ENCODE measurements at places on chromosomes 4 and X. TPM values are rescaled to one million over a fixed set of nuclear protein-coding genes. Genes with fewer than 3 reads are reported as not detected.

DNA sequence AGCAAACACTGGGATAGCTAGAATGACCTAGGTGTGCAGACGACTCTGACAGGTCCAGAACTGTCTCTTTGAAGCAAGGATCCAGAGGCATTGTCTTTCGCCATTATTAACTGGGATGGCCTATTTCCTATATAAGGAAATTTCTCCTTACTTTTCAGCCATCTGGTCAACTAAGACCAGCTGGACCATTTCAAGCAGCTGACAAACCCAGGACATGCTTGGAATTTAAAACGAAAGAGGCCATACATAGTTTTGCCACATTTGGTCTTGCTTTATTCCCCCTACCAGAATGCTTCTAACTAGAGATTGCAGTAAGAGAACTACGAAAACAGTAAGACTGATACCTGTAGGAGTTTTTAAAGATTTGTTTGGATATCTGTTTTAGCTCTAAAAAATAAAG lies 87.0 kb downstream of the GLRA2 start:
- no peak for DNase-seq
- H3K27ac ChIP-seq, result no peak overlapping the region
- H3K4me1 ChIP-seq, result no peaks in the 10 kb centered on the region
- H3K27me3 ChIP-seq, result no peaks in the 10 kb centered on the region
- no peaks in the 10 kb centered on the region for H3K36me3 ChIP-seq

DNA sequence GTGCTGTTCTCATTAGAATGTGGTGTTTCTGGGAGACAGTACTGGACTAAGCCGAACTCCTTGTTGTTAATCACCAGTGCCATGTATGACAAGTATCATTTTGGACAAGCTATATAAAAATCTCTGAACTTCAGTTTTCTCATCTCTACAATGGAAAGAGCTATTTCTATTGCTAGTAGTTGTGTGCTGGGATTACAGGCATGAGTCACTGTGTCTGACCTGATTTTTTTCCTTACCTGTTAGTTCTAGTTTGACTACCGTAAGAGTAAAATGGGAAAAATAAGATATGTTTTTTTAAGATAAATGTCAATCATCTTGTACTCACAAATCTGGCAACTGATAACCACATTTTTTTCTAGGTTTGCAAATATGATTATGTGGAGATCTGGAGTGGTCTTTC lies 192.3 kb downstream of the TLL1 start:
- no peak for DNase-seq
- H3K4me1 ChIP-seq, result no peaks in the 10 kb centered on the region
- H3K27me3 ChIP-seq, result no peaks in the 10 kb centered on the region
- no peak overlapping the region for H3K4me3 ChIP-seq

- H3K4me1 ChIP-seq, result peaks cover 14% of the 10 kb centered on the region
- H3K27ac ChIP-seq, result no peak overlapping the region
- no peaks in the 10 kb centered on the region for H3K36me3 ChIP-seq
Observed at GRCh38 chr4:26962720-26963119, 102.1 kb downstream of the STIM2 start.

DNA sequence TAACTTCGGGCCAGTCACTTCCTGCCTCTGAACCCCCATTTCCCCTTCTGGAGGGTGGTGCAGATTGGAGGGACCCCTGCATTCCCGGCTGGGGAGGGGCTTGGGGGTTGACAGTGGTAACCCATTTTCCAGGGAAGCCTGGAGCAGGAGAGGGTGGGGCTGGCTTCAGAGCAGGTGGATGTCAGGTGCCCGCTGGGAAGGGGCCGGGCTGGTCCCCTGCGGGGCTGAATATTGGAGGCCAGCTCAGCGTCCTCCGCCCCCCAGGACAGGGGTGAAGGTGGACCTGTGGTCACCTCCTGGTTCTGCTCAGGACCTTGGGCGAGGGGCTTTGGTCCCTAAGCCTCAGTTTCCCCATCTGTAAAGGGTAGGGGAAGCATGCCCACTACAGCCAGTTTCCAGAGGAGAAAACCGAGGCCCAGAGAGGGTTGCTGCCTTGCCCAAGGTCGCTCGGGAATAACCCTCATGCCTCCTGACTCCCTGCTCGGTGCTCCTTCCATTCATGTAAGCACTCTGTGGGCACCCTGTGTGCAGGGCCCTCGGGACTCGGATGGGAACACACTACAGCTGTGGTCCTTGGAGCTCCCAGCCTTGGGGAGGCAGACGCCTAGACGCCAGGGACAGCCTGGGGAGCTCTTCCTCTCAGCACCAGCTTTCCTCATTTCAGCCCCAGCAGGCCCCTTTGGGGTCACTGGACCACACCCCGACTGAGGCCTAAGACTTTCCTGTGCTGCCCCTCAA lies 683 bp downstream of the MAN2B2 start:
- H3K4me1 ChIP-seq, result peaks cover 26% of the 10 kb centered on the region
- H3K27me3 ChIP-seq, result no peaks in the 10 kb centered on the region
- no peak for DNase-seq
- peaks cover 20% of the 10 kb centered on the region for H3K36me3 ChIP-seq
- peak overlapping the region; percentile 88 for H3K27ac ChIP-seq

Gene IGSF1
- not detected for total RNA-seq

- no peak overlapping the region for H3K27ac ChIP-seq
- DNase-seq, result peak; percentile 56
- H3K27me3 ChIP-seq, result no peaks in the 10 kb centered on the region
- H3K4me3 ChIP-seq, result no peak overlapping the region
Observed at GRCh38 chr4:188372829-188373228, 233.6 kb downstream of the TRIML1 start.

Gene EDA
- total RNA-seq, result 4.8 TPM

GRCh38 chr4:79982601-79983322 lies 90.3 kb downstream of the ANTXR2 start:
- no peak overlapping the region for H3K27ac ChIP-seq
- H3K36me3 ChIP-seq, result peaks cover 26% of the 10 kb centered on the region
- DNase-seq, result no peak
- H3K4me1 ChIP-seq, result no peaks in the 10 kb centered on the region
- H3K27me3 ChIP-seq, result no peaks in the 10 kb centered on the region

Gene EDNRA
- total RNA-seq, result 19.6 TPM

DNA sequence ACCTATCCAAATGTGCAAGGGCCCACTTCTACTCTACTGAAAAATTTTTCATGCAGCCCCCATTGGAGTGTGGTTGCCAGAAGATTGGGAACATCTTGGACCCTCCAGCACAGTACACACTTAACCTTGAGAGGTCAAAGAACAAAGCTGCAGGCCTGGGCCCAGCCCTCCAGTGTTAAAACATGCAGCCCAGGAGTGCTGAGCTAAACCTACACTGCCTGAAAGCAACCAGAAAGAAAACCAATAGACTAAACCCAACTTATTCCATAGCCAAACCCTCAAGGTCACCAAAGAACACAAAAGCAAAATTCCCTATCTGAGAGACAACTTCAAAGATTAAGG lies 47.9 kb downstream of the TECRL start:
- no peaks in the 10 kb centered on the region for H3K36me3 ChIP-seq
- H3K4me3 ChIP-seq, result no peak overlapping the region
- DNase-seq, result no peak
- H3K4me1 ChIP-seq, result no peaks in the 10 kb centered on the region
- H3K27me3 ChIP-seq, result no peaks in the 10 kb centered on the region

- peaks cover 45% of the 10 kb centered on the region for H3K4me1 ChIP-seq
- H3K27ac ChIP-seq, result no peak overlapping the region
- H3K27me3 ChIP-seq, result no peaks in the 10 kb centered on the region
- H3K36me3 ChIP-seq, result peaks cover 51% of the 10 kb centered on the region
- no peak for DNase-seq
Observed at GRCh38 chr4:2820216-2820982, 23.2 kb upstream of the ADD1 start.

Gene CFAP299
- total RNA-seq, result not detected

DNA sequence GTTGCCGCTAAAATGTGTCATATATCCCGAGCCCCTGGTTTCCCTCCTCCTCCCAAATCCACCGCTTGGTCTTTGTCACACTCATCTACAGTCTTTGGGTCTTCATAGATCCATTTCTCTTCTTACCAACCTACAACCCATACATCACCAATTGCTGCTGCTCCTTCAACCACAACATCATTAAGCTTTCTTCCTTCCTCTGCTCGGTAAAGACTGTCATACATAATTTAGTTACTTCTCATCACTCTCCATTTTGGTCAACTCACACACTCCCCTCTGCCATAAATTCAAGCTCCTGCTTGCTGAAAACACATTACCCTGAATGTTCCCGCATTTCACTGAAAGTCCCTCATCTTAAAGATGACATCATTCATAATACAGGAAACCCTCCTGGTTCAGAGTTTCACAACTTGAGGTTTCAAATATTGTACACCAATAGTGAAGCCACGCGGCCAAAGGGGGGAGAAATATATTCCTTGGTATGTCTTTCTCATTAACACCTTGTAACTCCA lies 1.7 kb upstream of the DCTD start:
- no peak overlapping the region for H3K27ac ChIP-seq
- peaks cover 33% of the 10 kb centered on the region for H3K4me1 ChIP-seq
- no peak for DNase-seq
- no peak overlapping the region for H3K4me3 ChIP-seq

DNA sequence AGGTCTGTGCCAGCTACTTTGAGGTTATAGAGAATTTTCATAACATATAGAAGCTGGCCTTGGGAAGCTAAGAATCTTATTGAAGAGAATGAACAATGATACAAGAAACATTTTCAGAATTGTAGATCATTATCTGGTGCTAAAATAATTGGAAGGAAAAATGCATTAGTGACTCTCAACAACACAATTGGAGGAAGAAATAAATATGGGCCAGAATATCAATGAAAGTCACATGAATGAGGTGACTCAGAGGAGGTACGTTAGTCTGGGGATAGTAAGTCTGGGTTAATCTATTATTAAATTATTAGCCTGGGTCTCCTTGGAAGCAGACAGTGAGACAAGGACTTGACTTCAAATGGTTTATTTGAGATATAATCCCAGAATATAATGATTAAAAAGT lies 529.3 kb upstream of the SLIT2 start:
- no peaks in the 10 kb centered on the region for H3K27me3 ChIP-seq
- H3K4me1 ChIP-seq, result no peaks in the 10 kb centered on the region
- no peaks in the 10 kb centered on the region for H3K36me3 ChIP-seq
- H3K27ac ChIP-seq, result no peak overlapping the region
- H3K4me3 ChIP-seq, result no peak overlapping the region

DNA sequence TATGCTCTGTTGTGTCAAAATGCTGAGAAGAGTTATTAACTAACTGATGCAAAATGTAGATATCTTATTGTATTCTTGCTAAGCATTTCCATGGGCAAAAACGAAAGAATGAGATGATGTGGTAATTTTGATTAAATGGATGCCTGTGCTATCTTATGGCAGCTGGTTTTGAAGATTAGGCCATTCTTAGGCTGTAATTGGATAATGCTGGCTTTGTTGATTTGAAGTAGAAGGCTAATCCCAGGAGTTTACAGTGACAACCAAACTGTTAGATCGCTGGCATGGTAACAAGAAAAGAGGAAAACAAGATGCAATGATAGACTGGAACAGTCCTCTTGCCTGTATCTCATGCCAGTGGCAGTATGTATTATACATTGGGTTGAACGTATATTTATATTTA lies 74.1 kb upstream of the WDR44 start:
- H3K27ac ChIP-seq, result no peak overlapping the region
- no peaks in the 10 kb centered on the region for H3K27me3 ChIP-seq
- no peaks in the 10 kb centered on the region for H3K4me1 ChIP-seq
- H3K4me3 ChIP-seq, result no peak overlapping the region
- H3K36me3 ChIP-seq, result no peaks in the 10 kb centered on the region

DNA sequence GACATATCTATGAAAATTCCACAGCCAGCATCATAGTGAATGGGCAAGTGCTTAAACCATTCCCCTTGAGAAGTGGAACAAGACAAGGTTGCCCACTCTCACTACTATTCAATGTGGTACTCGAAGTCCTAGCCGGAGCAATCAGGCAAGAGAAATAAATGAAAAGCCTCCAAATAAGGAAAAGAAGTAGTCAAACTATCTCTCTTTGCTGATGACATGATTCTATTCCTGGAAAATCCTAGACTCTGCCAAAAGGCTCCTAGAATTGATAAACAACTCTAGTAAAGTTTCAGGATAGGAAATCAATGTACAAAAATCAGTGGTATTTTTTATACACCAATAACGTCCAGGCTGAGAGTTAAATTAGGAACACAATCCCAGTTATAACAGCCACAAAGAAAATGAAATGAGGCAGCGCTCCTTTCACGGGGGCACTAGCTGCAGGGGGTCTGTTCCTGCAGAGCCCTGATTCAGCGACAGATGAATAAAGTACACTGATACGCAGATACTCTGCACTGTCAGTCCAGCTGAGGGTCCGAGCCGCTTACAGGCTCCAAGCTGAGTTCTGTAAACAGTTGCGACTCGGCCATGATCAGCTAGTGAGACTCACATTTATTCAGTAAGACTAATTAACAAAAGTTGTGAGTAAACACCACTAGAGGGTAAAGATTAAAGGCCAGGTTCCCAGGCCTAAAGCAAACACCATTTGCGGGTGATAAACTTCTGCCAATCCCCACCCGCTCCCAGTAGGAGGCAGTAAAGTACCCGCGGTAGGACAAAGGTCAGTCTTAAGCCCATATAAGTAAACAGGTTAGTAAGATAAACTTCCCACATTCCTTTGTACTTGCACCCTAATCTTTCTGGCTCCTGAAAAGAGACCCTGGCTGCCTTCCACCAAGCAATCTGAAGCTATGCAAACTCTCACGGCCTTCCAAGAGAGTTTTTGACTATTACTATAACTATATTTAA lies 290.6 kb upstream of the GRID2 start:
- H3K4me3 ChIP-seq, result no peak overlapping the region
- no peaks in the 10 kb centered on the region for H3K4me1 ChIP-seq
- no peaks in the 10 kb centered on the region for H3K27me3 ChIP-seq
- no peak overlapping the region for H3K27ac ChIP-seq
- no peaks in the 10 kb centered on the region for H3K36me3 ChIP-seq

GRCh38 chr4:20298455-20298854 lies 46.8 kb downstream of the SLIT2 start:
- DNase-seq, result no peak
- no peaks in the 10 kb centered on the region for H3K27me3 ChIP-seq
- no peaks in the 10 kb centered on the region for H3K4me1 ChIP-seq

Gene COL25A1
- not detected for total RNA-seq

- H3K27ac ChIP-seq, result no peak overlapping the region
- H3K27me3 ChIP-seq, result no peaks in the 10 kb centered on the region
- H3K4me1 ChIP-seq, result peaks cover 31% of the 10 kb centered on the region
- no peak for DNase-seq
- H3K4me3 ChIP-seq, result no peak overlapping the region
- no peaks in the 10 kb centered on the region for H3K36me3 ChIP-seq
Observed at GRCh38 chr4:145498430-145498829, 16.8 kb downstream of the SMAD1 start.

Gene EIF4E
- 52.4 TPM for total RNA-seq

DNA sequence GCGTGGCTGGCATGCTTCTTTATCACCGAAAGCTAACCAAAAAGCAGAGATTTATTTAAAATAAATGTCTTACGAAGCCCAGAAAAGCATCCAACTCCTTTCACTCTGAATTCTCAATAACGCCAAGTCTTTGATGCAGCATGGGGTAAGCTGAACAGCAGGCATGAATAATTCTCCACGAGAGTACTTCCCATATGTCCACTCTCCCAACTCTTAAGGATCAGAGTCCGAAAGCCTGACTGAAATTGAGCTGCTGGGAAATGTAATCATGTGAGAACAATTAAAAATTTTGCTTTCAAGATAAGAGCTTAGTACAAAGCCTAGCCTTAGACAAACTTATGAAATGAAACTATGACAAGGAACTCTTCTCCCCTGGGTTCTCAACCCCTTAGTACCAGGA lies 7.5 kb upstream of the SLC39A8 start:
- no peak overlapping the region for H3K4me3 ChIP-seq
- no peaks in the 10 kb centered on the region for H3K4me1 ChIP-seq
- no peaks in the 10 kb centered on the region for H3K36me3 ChIP-seq
- H3K27ac ChIP-seq, result no peak overlapping the region

All from stomach (tissue), 19 donors.